HuH-7.5 (cell line): ENCODE measurements at places on chromosomes 12 and 14.

DNA sequence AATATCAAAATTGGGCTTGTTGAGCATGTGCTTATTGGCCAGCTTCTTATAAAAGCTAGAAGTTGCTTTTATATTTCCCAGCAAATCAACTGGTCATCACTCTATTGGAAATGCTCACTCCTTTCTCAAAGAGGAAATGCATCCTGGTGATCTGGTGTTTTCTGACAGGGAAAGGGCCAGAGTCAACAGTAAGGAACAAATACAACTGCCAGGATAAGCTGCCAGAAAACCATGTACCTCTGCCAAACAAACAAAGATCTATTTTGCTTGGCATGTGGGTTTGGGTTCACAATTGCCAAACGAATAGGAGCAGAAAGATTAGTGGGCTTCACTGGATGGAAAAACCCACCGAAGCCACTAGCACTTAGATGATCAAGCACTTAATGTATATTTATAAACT, 126.9 kb upstream of the PDZRN4 start:
- no peak for DNase-seq

DNA sequence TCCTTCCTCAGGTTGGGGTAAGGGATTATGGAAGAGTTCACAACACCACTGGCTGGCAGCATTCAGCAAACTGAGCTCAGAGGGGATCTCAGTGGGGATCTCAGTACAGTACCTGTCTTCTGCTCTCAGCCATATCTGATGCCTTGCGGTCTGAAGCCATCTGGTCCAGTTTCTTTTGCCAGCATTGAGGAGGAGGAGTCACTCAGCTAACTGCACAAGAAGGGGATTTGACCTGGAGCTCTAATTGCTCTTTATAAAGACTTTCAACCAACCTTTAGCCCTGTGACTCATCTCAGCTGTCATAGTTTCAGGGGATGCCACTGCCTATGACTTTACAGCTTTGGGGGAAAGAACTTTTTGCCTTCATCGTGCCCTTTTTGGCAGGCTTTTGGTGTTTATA, 44.9 kb downstream of the JKAMP start:
- no peak for DNase-seq

GRCh38 chr14:50778721-50779483, 52.1 kb downstream of the NIN start:
- DNase-seq, result no peak

DNA sequence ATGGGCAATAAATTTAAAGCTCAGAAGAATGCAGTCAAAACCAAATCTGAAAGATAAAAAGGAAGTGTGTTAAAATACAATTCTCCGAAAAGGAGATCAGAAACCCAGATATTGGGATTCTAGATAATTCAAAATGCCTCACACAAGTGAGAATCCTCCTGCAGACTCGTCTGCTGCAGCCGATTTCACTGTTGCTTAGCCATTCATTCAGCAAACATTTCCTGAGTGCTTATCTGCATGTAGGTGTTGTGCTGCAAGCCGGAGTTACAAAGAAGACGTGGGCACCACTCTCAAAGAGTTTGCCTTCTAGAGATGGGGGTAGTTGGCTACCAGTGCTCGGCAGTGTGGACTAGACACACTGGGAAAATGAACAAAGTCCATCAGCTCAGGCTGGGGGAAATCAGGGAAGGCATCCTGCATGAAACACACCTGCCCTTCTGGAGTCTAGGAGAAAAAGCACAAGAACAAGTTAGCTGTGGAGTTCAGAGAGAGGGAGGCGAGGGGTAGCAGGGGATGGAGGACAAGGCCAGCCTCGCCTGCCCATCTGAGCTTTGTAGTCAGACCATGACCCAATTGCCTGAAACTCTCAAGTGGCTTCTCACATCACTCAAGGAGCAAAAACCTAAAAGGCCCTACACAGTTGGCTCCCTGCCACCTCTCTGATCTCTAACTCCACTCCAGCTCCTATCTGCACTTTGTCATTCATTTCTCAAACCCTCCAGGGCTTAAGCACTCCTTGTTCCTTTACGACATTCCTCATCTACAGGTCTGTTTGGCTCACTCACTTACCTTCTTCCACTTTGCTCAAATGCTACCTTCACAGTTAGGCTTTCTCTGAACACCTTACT, 310.0 kb upstream of the DDHD1 start:
- no peak for DNase-seq

DNA sequence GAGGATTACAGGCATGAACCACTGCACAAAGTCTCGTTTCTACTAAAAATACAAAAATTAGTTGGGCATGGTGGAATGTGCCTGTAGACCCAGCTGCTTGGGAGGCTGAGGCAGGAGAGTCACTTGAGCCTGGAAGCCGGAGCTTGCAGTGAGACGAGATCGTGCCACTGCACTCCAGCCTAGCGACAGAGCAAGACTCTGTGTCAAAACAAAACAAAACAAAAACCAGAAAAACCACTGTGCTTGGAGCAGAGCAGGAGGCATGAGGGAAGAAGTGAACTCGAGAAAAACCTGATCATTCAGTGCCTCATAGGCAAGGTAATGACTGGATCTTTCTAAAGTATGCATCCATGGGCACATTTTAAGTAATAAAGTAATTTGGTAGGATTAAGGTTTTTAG, 487.8 kb downstream of the KCNH5 start:
- DNase-seq, result no peak

DNA sequence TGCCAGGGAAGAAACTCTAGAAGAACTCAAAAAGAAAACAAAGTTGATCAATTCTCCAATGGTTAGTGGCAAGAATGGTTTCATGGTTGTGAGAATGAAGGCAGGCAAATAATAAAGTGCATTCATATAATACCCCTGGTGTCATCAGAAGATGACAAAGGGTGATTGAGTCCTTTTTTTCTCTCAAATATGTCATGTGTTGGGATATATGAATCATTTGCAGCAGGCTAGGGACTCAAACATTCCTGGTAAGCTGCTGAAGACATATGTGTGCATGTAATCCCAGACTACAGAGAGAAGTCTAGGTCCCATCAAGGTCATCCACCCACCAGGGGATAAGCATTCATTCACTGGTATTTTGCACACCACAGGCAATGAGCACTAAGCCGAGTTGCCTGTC, 82.4 kb upstream of the MYF6 start:
- DNase-seq, result no peak

DNA sequence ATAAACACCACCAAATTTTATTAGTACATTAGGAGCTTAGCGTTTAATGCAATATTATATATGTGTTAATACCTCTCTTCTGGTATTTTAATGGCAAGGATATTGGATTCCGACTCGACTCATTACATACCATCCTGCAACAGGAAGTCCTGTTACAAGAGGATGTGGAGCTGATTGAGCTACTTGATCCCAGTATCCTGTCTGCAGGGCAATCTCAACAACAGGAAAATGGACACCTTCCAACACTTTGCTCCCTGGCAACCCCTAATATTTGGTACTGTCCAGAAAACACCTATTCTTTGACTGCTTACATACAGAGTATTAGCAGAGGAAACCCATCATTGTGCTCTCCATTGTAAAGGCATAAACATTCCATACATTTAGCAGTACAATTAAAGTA, 45.2 kb downstream of the VEZT start:
- no peak for DNase-seq

- no peak for DNase-seq
Measured at GRCh38 chr14:66139432-66139831, 346.7 kb upstream of the CCDC196 start.

DNA sequence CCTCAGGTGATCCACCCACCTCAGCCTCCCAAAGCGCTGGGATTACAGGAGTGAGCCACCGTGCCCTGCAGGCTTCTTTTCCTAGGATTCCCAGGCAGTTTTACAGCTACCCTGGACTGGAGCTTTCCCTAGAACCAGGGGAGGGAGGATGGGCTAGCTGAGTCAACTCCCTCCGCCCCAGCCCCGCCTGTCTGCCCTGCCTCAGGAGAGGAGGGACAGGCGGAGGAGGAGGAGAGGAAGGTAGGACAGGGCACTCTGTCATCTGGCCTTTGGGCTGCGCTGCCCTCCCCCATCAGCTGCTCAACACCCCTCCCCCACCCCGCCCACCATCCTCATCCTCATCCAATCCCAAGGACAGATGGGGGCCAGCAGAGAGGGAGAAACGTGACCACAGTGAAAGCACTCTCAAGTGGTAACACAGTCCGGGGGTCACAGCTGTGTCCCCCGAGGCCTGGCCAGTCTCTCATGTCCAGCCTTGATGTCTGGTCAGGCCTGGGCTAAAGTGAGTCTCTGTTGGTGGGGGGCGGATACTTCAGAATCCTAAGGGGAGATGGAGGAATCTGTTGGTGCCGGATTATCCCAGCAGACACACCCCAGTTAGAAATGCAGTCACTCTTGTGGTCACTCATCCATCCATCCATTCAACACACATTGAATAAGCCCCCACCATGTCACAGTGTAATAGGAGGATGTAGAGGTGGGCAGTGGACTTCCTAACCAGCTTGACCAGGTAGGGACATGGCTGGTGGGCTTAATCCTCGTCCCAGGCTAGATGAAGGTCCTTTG, 12.3 kb downstream of the FIGNL2 start:
- no peak for DNase-seq

- DNase-seq, result no peak
Measured at GRCh38 chr12:26798023-26798422, 35.0 kb downstream of the ITPR2 start.

GRCh38 chr14:58739674-58740073, 101.9 kb downstream of the DACT1 start:
- DNase-seq, result no peak

DNA sequence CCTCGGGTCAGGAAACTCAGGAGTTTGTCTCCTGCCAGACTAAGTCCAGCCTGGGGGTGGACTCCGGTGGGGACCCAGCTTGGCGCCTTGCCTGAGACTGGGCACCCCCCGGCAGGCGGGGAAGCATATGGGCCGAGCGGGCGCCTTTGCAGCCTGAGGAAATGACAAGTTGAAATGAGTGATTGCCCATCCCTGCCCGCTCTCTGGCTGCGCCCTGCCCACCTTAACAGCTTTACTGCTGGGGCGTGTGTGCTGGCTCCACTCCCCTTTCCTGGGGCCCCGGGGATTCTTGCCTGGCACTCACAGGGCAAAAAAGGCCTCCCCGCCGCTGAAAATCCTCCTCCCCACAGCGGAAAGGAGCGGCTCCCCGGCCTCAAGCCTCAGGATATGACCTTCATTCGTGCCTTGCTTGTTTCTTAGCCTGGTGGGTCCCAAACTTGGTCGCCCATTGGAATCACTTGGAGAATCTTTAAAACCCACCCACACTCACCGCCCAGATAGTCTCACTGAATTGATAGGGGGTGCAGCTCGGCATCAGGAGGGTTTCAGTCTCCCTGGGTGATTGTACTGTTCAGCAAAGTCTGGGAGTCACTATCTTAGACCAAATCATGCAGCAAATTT, 1.5 kb downstream of the RFLNA start:
- DNase-seq, result no peak

DNA sequence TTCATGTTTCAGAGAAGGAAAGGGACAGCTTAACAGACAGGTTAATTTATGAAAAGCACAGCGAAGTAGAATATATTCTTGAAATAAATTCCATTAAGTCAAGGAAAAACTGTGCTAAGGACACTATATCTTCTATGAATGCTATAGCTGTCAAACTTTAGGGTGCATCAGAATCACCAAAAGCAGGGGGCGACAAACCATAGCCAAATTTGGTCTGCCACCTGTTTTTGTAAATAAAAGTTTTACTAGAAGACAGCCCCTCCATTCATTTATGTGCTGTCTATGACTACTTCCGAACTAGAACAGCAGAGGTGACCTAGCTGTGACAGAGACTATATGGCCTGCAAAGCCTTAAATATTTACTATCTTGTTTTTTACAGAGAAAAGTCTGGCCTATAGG, 25.9 kb downstream of the PPP4R3A start:
- no peak for DNase-seq

- DNase-seq, result no peak
Measured at GRCh38 chr14:91595736-91596135, 85.6 kb upstream of the PPP4R3A start.

DNA sequence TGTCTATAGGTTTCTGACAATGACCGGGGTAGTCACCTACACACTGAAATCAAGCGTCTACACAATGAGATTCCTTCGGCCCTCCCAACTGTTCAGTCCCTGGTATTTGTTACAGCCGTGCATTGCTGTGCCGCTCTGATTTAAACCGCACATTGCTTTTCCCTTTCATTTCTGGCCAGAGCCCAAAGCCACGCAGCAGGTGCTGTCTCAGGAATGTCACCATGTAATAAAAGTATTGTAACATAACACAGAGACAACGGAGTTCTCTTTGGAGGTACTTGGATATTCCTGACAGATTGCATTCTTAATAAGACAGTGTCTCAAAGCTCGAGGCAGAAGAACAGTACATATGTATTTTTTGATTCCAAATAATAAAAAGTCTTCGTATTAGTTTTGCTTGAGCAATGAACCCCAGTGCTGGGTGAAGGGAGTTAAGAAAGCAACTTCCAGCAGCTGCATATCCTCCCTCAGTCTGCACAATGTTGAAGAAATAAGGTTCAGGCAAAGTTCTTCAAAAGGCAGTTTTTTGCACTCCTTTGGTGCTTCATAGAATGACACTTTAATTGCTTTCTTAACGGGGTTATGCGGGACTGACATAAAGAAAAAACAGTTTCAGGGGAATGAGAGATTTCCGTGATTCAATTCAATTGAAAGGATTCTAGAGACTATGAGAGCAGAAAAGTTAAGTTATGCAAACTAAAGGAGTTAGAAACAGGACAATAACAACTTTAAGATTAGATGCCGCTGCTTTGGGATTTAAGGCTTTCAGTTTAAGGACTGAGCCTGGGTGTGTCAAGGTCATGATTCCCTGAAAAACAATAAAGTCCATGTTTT, 288.7 kb upstream of the FLRT2 start:
- DNase-seq, result no peak

GRCh38 chr12:27561535-27562350, 37.7 kb downstream of the PPFIBP1 start:
- no peak for DNase-seq

DNA sequence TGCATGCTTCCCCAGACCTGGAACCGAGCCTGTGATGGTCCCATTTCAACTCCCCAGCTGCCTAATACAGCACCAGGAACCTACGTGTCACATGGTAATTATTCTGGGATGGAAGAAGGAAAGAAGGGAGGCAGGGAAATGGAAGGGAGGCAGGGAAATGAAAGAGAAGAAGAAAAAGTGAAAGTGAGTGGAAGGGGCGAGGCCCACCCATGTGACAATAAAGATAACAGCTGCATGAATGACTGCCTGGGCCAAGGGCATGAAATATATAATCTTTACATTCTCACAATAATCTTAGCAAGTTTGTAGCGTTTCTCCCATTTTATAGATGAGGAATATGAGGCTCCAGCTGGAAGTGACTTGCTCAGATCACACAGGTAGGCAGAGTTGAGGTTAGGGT, 245.0 kb upstream of the PWP1 start:
- DNase-seq, result no peak
